ENCODE measurements at places on chromosomes 16 and 17. TPM values are rescaled to one million over a fixed set of nuclear protein-coding genes. Genes with fewer than 3 reads are reported as not detected.

Gene SYCE1L
- total RNA-seq = not detected

Gene PPP1R27
- not detected for total RNA-seq

Gene GNG13
- not detected for total RNA-seq

Gene AGRP
- total RNA-seq = not detected

Gene DNAH2
- total RNA-seq = 1.4 TPM

GRCh38 chr16:87836844-87837581 is 32.3 kb downstream of the SLC7A5 start:
- no peak overlapping the region for H3K4me3 ChIP-seq
- DNase-seq = no peak
- no peaks in the 10 kb centered on the region for H3K4me1 ChIP-seq
- H3K36me3 ChIP-seq = no peaks in the 10 kb centered on the region
- no peaks in the 10 kb centered on the region for H3K27me3 ChIP-seq

DNA sequence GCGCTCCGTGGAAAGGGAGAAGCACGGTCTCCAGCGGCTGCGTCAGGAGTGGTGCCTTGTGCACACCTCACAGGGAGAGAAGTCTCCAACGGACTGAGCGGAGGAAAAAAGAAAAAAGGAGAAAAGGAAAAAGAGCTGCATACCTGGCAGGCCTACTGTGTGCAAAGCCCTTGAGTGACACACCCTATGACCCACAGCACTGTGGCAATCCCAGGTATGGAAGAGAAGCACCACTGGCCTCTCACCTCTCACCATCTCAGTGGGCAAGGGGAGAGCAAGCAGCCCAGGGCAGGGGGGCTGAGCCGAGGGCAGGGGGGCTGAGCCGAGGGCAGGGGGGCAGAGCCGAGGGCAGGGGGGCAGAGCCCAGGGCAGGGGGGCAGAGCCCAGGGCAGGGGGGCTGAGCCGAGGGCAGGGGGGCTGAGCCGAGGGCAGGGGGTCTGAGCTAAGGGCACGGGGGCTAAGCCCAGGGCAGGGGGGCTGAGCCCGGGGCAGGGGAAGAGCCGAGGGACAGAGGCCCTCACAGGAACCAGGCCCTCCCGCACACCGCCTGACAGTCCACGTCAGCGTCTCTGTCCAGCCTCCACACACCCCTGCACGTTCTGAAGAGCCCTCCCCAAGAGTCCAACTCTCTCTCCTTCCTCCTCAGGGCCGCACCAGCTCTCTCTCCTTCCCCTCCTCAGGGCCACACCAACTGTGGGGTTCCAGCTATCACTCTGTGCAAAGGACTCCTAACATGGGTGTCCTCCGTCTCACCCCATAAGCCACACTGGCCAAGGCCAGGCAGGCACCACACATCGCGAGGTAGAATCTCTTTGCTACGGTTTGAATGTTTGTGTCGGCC is 105.8 kb downstream of the ZNF778 start:
- H3K36me3 ChIP-seq = no peaks in the 10 kb centered on the region
- DNase-seq = no peak
- H3K4me3 ChIP-seq = no peak overlapping the region
- H3K27me3 ChIP-seq = no peaks in the 10 kb centered on the region
- peaks cover 14% of the 10 kb centered on the region for H3K4me1 ChIP-seq

DNA sequence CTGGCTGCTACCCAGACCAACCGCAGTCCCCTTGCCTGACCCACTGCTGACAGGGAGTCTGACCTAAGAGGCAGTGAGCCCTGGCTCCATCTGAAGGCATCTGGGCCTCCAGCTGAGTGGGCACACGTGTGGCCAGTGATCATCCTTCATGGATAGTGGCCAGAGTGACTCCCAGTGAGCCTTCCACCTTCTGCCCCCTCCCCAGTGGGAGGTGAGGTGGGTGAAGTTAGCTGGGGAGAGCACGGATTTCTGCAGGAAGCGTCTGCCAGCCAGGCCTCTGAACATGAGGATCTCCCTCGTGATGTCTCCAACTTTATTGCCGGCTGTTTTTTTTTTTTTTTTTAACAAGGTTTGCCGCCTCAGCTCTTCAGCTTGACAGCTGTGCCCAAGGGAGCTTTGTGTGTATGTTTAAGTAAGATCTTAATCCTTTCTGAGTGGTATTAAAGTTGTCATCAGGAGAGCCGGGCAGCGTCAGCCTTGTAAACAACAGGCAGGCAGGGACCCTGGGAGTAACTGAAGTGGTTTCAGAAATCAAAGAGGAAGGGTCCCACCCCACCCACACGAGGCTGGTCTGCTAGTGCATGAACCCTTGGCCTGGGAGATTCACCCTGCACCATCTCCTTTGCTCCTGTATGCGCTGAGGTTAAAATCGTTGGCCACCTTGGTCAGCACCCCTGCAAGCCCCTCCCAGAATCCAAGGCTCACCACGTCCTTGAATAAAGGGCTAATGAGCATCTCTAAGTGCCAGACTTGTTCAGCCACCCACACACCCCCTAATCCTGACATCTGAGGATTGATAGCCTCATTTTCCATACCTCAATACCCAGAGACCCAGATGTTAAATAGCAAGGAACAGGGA is 33.3 kb downstream of the RHBDL3 start:
- H3K36me3 ChIP-seq = no peaks in the 10 kb centered on the region
- H3K27me3 ChIP-seq = no peaks in the 10 kb centered on the region
- no peak overlapping the region for H3K4me3 ChIP-seq

DNA sequence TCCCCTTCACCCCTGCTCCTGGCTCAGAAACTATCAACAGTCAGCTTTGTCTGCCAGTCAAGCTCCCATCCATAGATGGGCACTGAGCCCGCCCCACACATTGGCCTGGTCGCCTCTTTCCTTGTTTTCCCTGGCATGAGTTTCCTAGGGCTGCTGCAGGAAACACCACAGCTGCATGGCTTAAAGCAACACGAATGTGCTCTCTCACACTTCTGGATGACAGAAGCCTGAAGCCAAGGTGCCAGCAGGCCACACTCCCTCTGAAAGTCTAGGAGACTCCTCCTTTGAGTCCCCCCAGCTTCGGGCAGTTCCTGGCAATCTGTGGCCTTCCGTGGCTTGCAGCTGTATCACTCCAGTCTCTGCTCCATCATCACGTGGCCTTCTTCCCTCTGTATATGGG is 69.9 kb downstream of the TBC1D16 start:
- H3K4me1 ChIP-seq = no peaks in the 10 kb centered on the region
- no peaks in the 10 kb centered on the region for H3K27me3 ChIP-seq
- H3K36me3 ChIP-seq = no peaks in the 10 kb centered on the region

DNA sequence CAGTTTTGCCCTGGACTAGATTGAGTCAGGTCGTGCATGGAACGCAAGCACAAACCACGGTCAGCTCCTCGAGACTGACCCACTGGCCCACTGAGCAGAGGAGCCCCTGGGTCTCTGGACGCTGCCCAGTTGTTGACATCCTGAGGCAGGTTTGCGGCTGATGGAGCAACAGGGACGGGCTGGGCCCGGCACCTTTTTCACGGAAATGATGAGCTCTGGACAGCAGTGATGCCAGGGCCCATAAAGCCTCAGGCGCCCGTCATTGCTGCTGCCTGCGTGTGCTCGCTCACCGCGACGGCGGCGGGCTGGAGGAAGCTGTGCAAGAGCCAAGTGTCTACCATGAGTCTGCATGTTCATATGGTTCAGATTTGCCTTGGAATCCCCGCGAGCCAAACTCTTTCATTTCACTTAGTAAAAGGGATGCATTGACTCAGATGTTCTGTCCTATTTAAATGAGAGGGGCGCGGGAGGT is 30.8 kb upstream of the CRISPLD2 start:
- no peak overlapping the region for H3K27ac ChIP-seq
- H3K27me3 ChIP-seq = no peaks in the 10 kb centered on the region
- no peaks in the 10 kb centered on the region for H3K36me3 ChIP-seq
- DNase-seq = no peak
- no peaks in the 10 kb centered on the region for H3K4me1 ChIP-seq

DNA sequence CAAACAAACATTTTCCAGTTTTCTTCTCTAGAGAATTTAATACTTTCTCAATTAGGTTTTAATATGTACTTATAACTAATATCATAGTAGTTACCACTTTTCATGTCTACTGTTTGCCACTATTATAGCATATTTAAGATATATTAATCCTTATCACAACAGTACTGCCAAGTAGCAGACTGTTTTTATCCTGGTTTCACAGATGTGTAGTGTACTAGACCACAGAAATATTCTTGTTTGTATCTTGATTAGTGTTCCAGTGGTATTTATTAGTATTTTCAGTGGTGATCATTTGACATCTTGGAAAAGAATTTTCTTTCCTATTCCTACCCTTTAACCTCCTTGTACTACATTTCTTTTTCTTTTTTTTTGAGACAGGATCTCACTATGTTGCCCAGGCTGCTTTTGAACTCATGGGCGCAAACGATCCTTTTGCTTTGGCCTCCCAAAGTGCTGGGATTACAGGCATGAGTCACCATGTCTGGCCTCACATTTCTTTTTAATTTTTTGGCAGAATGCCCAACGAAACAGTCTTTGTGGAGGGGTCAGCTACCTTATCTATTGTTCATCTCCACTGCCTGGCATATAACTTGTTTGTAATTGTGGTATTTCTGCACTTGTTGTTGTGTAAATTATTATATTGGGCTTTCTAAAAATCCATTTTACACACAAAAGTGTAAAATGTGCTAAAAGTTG is 27.2 kb downstream of the MAP2K4 start:
- no peaks in the 10 kb centered on the region for H3K36me3 ChIP-seq
- no peaks in the 10 kb centered on the region for H3K4me1 ChIP-seq
- H3K4me3 ChIP-seq = no peak overlapping the region

DNA sequence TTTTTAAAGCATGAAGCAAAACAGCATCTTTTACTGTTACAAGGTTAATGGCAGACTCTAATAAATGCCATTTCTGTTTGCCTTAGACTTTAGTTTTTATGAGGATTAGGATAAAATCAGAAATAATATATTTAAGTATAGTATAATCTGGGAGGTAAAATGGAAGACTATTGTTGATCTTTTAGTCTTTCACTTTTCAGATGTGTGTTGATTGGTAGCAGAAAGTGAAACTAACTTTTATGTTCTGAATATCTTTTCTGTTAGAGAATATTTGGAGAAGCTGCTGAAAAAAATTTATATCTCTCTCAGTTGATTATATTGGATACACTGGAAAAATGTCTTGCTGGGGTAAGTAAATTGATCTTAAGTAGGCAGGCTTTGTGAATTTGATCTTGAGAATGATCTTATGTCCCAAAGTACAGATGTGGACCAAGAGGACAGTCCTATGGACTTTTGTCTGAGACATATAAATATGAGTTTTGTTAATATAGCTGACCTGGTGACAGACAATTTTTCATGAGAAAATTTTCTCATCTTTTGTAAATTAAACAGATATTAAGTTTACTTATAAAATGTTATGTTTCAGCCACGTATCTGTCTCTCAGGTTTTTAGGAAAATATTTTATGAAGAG is 64.1 kb downstream of the NF1 start:
- H3K27me3 ChIP-seq = no peaks in the 10 kb centered on the region
- no peaks in the 10 kb centered on the region for H3K4me1 ChIP-seq
- no peak for DNase-seq
- no peaks in the 10 kb centered on the region for H3K36me3 ChIP-seq
- no peak overlapping the region for H3K4me3 ChIP-seq

- no peaks in the 10 kb centered on the region for H3K4me1 ChIP-seq
- H3K4me3 ChIP-seq = no peak overlapping the region
- H3K27me3 ChIP-seq = peaks cover 7% of the 10 kb centered on the region
- no peaks in the 10 kb centered on the region for H3K36me3 ChIP-seq
- H3K27ac ChIP-seq = no peak overlapping the region
- no peak for DNase-seq
Measured at GRCh38 chr17:20781260-20781659, 201.7 kb downstream of the CDRT15L2 start.

GRCh38 chr17:44444735-44445105 is 55.3 kb upstream of the ITGA2B start:
- H3K27ac ChIP-seq = no peak overlapping the region
- no peak overlapping the region for H3K4me3 ChIP-seq
- no peaks in the 10 kb centered on the region for H3K36me3 ChIP-seq
- no peaks in the 10 kb centered on the region for H3K27me3 ChIP-seq
- DNase-seq = no peak

All from uterus (tissue), 4 donors.